ENCODE measurements at places on chromosomes 16 and 17.

- DNase-seq: no peak
These were observed 53.2 kb downstream of the SMG6 start for GRCh38 chr17:2250140-2251095.

DNA sequence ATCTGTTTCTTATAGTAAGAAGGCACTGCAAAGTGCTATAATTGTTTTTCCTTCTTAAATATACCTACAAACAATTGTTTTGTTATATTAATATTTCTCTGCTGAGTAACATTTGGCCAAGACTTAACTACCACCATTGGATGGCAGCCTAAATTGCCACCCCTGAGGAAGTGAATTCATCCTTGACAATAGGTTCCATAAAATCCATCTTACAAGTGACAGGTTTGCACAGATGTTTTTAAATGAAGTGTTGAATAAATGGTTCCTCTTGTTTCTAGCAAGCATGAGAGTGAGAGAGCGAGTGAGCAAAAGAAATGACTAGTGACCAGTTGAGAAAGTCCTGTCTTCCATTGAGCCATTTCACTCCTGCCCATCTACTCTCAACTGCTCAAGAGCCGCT, 8.3 kb upstream of the MPHOSPH6 start:
- no peak for DNase-seq

DNA sequence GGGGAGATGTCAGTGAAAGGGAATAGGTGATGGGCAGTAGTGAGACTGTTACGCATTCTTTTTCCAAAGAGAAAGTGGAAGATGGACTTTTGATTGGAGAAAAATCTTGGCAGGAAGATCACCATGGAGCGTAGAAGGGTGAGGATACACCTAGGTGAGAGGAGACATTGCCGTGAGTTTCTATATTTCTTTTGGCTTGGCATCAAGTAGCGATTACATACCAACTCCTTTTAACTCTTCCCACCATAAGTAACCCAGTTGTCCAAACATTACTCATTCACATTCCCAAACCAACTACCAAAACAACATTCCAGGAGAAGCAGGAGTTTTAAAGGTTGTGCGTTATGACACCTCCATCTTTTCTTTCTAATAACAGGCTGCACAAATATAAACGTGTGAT, 10.7 kb upstream of the KRT28 start:
- DNase-seq: no peak

DNA sequence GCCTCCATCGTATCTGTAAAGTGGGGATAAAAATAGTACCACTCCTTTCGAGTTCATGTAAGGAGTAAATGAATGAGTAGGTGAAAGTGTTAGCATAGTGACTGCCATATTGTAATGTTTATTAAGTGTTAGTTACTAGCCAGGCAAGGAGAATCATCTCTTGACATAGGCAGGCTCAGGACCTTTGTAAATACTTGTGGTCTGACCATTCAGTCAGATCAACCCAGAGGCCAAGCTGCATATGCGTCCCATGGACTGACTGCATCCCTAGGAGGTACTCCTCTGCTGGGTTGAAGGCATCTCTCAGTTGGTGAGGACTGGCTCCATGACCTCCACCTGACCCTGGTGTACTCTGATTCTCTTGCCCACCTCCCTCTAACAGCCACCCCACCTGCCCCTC, 40.5 kb upstream of the CDRT4 start:
- no peak for DNase-seq

GRCh38 chr16:52578829-52579498, 32.0 kb upstream of the TOX3 start:
- DNase-seq: no peak
